ENCODE measurements at places on chromosomes 3 and 15.

DNA sequence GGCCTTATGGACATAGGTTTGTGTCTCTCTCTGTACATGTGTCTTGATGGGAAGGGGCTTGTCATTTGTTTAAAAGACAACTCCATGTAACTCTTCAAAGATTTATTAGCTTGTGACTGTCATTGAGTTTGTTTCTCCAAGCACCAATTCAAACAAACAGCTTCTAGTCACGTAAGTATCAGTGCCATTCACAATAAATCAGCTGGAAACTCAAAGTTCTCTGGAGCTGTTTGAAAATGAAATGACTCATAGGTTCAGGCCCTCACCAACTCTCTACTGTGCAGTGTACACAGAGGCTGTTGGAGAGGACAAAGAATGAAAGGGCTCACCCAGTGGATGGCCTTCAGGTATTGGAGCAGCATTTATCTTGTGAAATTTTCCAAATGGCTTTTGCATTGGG, 476.3 kb downstream of the AGBL1 start:
- DNase-seq = no peak

GRCh38 chr3:179410331-179410730, 40.9 kb downstream of the GNB4 start:
- DNase-seq = no peak

DNA sequence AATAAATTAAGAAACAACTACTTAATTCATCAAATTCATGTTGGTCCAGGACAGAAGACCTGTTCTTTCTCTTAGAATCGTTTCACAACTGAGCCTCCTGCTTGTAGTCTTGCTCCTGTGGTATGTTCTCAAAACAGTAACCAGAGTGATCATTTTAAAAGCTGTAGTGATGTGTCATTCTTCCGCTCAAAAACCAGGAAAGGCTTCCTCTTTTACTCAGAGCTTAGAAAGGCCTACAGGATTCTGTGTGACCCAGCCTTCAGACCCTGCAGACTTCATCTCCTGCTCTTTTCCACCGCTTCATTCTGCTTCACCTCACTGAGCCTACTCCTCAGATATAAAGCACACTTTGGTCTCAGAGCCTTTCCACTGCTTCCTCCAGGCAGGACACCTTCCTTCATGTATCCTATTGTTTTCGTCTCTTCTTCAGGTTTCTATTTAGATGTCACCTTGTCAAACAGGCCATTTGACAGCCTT, 22.7 kb downstream of the ST6GAL1 start:
- no peak for DNase-seq

DNA sequence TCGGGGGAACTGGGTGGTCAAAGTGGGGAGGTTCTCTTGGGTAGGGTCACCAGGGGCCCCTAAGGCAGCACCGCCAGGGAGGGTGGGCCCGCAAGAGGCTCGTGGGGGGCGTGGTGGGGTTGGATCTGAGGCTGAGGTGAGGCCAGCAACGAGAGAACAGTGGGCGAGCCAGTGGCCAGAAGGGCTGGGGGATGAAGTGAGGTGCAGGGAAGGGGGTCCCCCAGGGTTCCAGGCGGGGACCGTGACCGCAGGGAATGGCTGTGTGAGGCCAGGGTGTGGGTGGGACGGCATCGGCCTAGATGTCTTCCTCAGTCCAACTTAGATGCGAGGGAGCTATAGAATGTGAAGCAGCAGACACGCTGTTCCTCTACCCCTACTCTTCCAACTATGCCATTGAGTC, 78.2 kb downstream of the SNRK start:
- no peak for DNase-seq

- DNase-seq = no peak
Measured at GRCh38 chr3:31250116-31250777, 282.5 kb upstream of the STT3B start.

DNA sequence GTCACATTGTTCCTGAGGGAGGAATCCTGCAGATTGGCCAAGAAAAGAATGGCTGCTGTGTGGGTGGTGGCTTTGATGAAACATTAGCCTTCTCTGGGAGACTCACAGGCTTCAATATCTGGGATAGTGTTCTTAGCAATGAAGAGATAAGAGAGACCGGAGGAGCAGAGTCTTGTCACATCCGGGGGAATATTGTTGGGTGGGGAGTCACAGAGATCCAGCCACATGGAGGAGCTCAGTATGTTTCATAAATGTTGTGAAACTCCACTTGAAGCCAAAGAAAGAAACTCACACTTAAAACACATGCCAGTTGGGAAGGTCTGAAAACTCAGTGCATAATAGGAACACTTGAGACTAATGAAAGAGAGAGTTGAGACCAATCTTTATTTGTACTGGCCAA, 6.1 kb downstream of the PTX3 start:
- DNase-seq = no peak

DNA sequence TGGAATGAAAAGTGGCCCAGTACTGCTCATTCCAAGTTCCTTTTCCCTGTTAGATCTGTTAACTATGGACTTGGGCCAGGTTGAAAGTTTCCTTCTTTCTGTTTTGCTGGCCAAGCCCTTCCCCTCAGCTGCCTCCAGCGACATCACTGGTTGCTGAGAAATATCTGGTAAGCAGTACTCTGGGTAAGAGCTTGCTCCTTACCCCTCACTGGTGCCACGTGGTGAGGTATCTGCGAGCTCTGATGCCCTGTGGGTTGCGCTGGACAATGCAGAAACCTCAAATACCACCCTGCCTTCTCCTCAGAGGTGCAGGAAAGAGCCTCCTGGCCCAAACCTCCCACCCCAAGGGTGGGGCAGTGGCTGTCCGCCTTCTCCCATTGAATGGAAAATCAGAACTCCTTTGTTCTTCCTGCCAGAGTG, 42.9 kb upstream of the APH1B start:
- no peak for DNase-seq

DNA sequence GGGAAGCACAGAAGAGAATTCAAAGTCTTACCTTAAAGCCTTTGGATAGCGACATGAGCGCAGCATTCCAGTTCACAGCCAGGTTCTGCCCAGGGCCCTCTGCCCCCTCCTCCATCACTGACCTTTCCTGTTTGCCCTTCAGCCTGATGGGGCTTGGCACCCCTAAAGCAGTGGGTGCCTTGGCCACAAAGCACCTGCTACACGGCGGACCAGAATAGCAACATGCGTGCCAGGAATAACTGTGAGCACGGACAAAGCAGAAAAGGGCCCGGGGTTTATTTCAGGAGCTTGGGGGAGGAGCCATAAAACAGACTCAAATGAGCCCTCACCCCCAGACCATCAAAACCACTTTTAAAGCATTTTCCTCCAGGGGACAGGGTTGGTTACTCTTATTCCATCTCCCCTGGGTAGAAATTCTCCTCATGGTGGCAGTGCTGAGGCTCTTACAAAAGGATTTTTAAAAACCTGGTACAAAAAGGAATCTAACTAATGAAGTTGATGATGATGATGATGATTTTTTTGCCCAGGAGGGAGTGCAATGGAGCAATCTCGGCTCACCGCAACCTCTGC, 135.4 kb downstream of the KLF13 start:
- no peak for DNase-seq

- no peak for DNase-seq
Measured at GRCh38 chr15:52660192-52660591, 19.0 kb downstream of the ATOSA start.

DNA sequence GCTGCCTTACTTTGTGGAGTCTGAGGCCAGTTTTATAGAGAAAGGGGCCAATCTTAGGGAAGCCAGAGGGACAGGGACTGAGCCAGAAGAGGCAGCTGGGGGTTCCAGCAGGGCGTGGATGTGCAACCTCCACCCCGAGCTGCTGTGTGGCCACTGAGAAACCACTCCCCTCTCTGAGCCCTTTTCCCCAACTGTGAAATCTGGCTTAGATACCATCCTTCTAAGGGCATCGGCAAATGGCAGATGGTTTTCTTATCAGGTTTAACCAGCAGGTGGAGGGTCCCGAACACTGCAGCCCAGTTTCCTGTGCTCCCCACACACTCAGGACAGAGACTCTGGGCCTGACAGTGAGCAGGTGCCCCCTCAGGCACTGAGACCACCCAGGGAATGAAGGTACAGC, 55.8 kb upstream of the SLC6A6 start:
- no peak for DNase-seq

- DNase-seq = no peak
Measured at GRCh38 chr15:41856716-41857115, 18.1 kb downstream of the PLA2G4B start.

GRCh38 chr3:66181764-66182163, 39.0 kb upstream of the SLC25A26 start:
- no peak for DNase-seq

- no peak for DNase-seq
Measured at GRCh38 chr3:32340039-32340438, 51.6 kb upstream of the CMTM7 start.

DNA sequence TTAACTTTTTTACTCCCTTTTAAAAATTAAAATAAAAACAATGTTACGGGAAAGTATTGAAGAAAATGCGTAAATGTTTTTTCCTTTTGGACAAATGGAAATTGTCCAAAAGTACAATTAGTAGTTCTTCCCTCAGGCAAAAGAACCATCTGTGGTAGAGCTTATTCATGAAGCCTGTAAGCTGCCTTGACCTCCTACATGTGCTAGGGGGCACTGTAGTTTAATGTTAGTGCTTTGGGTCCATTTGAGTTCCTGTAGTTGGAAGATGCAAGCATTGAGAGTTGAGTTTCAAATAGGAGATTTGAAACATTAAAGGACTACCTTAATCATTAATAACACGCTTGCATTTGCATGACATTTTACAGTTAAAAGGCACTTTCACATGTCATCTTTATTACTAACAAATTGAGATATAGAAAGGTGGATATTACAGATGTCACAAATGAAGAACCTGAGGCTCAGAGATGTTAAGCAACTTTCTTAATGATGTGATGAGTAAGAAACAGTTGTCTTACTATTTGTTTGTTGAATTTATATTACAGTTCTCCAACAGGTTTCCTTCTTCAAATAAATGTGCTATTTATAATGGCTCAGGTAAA, 1.8 kb upstream of the ZNF385D start:
- no peak for DNase-seq

GRCh38 chr3:190739641-190740185, 122.8 kb downstream of the GMNC start:
- no peak for DNase-seq

DNA sequence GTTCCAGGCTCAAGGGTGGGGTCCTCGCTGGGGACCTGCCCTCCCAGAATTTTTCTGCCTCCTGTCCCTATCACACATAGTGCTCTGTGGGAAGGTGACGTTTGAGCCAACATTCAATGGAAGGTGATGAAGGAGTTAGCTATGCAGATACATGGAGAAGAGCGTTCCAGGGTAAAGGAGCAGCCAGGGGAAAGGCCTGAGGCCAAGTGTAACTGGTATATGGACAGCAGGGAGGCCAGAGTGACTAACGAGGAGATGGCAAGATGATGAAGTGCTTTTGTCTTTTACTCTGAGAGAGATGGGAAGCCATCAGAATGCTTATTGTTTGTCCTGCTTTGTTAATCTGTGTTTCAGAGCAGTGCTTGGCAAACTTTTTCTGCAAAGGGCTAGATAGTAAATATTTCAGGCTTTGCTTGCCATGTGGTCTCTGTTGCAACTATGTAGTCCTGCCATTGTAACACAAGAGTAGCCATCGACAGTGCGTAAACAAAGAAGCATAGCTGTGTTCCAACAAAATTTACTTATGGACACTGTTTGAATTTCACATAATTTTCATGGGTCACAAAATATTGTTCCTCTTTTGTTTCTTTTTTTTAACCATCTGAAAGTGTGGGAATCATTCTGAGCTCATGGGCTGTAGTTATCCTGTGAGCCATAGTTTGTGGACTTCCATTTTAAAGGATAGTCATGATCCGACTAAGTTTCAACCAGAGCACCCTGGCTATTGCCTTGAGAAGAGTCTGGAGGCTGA, 25.8 kb upstream of the PIAS1 start:
- no peak for DNase-seq

- DNase-seq = no peak
Measured at GRCh38 chr15:60390871-60391501, 6.8 kb downstream of the ANXA2 start.

DNA sequence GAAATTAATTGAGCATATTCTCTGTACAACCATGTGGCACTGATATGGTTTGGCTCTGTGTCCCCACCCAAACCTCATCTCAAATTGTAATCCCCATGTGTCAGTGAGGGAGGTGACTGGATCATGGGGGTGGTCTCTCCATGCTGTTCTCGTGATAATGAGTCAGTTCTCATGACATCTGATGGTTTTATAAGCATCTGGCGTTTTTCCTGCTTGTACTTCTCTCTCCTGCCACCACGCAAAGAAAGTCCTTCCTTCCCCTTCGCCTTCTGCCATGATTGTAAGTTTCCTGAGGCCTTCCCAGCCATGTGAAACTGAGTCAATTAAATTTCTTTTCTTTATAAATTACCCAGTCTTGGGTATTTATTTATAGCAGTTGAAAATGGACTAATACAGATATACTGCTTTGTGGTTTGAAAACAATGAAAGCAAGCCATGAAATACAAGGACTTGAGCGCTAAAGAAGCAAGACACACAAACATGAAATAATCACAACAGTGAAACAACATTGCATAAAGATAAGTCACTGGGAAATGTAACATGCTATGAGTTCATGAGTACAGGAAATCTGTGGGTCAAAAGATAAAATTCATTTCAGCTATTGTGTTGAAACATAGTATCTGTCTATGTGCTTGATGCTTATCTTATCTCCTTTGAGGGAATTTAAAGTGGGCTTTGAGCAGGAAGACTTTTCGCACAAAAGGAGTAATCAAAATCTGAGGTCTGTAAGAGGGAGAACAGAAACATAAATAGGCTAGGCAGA, 288.7 kb downstream of the GBE1 start:
- DNase-seq = no peak

DNA sequence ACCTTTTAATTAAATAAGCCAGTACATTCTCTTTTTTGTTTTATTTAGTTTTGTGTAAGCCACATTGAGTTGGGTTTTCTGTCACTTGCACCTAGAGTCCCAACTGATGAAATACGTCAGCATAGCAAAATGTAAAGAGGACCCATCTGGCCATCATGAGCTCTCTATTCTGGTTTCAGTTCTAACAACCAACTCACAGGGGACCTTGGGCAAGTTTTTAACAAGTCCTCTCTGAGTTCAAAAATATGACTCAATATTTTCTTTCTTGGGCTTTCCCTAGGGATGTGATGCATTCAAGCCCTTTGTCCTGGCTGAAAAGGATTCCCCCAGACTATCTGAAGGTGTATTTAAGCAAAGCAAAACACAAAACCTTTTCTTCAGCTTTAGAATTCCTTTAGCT, 32.9 kb downstream of the PLCH1 start:
- no peak for DNase-seq

- DNase-seq = no peak
Measured at GRCh38 chr3:120802916-120803315, 60.4 kb downstream of the GTF2E1 start.
